HS-5 (cell line): ENCODE measurements at places on chromosomes 7 and 10.

DNA sequence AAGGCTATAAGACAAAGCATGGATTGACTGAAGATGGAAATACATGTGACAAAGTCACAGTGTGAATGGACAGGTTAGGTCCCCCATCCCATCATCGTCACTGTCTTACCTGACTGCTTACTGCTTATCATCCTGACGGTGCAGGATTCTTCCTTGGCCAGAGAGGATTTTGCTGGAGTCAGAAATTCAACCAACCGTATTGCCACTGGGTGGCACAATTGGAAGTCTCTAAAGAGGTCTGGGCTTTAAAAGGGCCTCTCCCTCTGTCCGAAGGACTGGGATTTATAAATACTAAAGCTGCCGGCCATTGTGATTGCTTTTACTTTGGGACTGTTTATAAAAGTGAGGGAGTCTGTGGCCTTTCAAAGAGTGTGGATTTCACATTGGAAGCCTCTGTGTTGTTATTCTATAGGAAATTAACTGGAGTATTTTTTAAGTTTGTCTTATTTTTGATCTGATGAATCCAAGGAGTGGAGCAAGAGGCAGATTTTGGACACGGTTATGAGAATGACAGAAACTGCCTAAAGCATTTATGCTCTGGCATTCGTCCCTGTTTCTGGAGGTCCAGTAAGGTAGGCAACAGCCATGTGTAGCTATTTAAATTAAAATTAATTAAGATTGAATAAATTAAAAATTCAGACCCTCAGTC, 113.3 kb upstream of the CREB5 start:
- peak; percentile 55 for DNase-seq

- no peak for DNase-seq
Observed at GRCh38 chr10:25820874-25821273, 113.2 kb upstream of the MYO3A start.

- no peak for DNase-seq
Observed at GRCh38 chr7:26989897-26990670, 105.7 kb downstream of the HOXA1 start.

- DNase-seq, result no peak
Observed at GRCh38 chr7:99393355-99394187, 14.8 kb downstream of the PDAP1 start.

GRCh38 chr10:74645692-74646091, 180.7 kb upstream of the KAT6B start:
- DNase-seq, result no peak

- DNase-seq, result no peak
Observed at GRCh38 chr10:36236931-36237330, 594.8 kb upstream of the FZD8 start.

DNA sequence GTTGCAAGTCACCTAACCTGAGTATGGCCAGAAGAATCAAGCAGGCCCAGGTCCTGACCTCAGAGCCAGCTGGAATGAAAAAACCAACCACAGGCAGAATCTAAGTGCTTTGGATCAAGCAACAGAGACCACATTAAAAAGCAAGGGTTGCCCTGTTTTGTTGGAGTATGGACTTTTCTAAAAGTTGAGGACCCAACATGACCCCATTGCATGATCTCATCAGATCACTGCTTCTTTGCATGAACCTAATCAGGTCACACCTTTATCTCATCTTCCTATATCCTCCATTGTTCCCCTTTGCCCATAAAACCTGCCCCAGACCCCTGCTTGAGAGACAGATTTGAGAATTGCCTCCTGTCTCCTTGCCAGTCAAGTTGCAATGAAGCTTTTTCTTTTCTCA, 11.6 kb upstream of the SNX10 start:
- no peak for DNase-seq

GRCh38 chr7:27641581-27642230, 21.0 kb downstream of the HIBADH start:
- no peak for DNase-seq

DNA sequence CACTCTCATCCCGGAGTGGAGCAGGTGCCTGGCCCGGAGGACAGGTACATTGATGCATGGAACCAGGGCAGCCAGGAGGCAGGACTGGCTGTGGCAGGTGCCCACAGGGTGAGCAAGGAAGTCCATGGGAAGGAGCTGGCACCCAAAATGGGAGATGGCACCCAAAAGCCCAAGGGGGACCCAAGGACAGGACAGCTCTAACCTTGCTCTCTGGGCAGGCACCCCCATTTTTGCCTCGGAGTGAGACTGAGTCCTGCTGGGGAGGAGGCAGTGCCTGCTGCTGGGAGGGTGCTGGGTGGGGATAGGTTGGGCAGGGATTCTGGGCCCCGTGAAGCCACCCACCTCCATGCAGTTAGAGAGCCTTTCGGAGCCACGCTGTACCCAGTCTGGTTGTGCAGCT, 234.5 kb downstream of the TCERG1L start:
- DNase-seq, result no peak

- no peak for DNase-seq
Observed at GRCh38 chr7:39758234-39758970, 135.0 kb downstream of the RALA start.

DNA sequence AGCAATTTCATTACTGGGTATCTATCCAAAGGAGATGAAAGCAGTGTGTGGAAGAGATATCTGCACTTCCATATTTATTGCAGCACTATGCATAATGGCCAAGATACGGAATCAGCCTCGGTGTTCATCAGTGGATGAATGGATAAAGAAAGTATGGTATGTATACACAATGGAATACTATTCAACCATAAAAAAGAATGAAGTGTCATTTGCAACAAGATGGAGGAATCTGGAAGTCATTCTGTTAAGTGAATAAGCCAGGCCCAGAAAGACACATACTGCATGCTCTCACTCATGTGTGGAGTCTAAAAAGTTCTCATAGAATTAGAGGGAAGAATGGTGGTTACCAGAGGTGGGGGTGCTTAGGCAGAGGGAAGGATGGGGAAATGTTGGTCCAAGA, 35.3 kb downstream of the CREM start:
- DNase-seq, result no peak

GRCh38 chr7:131532570-131533091, 23.8 kb downstream of the PODXL start:
- DNase-seq, result no peak

DNA sequence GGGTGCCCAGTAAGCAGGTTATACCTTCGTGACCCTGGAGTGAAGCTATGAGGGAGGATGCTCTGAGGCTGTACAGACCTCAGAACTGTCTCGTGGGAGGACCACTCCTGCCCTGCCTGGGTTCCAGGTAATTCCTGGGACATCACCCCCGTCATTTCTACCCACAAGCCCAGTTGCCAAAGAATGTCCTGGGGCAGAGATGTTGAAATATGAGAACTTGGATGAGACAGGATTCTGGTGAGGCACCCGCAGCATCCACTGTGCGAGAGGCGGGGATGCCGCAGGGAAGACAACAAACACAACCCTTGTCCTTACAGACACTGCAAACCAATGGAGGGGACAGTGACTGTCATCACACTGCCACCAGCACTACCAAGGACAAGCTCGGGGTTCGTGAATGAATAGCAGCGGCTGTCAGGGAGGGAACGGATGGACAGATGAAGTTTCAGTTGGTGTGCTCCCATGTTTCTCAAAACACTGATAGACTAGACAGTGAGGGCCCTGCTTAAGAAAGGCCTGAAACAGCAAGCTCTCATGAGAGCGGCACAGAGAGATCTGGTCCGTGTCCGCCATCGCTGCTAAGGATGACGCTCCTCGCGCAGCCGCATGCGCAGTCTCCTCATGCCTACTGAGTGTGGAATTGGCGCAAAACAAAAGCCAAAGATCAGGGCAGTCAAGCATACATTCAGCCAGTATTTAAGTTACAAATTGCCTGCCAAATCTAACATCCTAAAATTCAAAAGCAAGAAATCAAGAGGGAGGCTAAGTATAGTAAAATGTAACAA, 82.0 kb upstream of the RHEB start:
- no peak for DNase-seq

DNA sequence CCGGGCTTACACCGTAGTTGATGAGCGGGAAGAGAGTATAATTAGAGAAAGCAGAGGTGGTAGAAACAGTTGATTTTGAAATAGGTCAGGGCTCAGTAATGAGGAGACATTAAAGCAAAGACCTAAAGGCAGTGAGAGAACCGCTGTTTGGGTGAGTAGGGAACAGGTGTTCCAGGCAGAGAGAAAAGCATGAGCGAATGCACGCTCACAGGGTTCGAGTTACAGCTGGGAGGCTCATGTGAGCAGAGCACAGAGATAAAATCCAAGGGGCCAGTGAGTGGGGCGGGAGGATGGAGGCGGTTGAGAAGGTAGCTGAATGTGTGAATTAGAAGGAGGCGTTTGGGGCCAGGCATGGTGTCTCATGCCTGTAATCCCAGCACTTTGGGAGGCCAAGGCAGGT, 39.9 kb downstream of the APBB1IP start:
- no peak for DNase-seq

DNA sequence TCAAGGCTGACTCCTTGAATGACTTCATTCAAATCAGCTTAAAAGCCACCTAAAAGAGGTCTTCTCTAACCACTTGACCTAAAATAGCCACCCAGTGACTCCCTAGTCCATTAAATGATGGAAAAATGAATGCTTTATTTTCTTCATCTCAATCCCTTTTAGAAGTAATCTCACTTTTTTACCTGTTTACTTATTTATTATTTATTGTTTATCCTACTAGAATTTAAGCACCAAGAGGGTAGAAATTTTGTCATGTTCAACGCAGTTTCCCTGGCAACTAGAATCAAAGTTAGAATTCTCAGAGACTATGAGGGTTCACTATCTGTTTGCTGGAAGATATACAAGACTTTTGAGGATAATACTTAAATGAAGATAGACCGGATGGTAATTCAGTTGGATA, at the start of gene LIPJ:
TSS of gene LIPJ (plus strand) at position 301 of the 400 bp plus-strand sequence. CDS start 3,926 bp downstream, outside the sequence.
- DNase-seq, result no peak

DNA sequence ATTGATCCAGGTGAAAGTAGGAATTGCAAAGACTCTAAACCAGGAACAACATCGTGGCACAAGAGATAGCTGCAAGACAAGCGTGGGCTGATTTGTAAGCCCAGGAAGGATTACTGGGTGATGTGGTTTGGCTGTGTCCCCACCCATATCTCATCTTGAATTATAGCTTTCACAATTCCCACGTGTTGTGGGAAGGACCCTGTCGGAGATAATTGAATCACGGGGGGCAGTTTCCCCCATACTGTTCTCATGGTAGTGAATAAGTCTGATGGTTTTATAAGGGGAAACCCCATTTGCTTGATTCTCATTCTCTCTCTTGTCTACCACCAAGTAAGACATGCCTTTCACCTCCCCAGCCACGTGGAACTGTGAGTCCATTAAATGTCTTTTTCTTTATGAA, 59.5 kb downstream of the ST8SIA6 start:
- no peak for DNase-seq

GRCh38 chr7:29854257-29854938, 48.1 kb downstream of the WIPF3 start:
- no peak for DNase-seq

GRCh38 chr7:44565097-44565794, 8.5 kb downstream of the DDX56 start:
- peak; percentile 23 for DNase-seq

DNA sequence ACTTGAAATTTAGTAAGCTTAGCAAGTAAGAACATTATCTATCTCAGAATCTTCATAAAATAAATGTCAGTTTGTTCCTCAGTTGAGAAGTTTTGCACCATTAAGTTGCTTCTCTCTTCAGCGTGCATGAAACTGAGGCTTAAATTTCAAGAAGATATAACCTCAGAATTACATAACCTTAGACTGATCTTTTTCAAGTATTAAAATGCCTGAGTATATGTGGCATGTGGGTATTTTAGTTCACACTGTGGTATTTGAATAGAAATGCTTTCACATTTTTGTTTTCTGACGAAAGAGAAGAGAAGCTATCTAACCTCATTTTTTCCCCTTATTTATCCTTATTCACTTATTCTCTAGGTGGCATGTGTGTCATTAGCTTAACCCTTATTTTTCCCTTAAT, 104.1 kb downstream of the PHF14 start:
- DNase-seq, result no peak

DNA sequence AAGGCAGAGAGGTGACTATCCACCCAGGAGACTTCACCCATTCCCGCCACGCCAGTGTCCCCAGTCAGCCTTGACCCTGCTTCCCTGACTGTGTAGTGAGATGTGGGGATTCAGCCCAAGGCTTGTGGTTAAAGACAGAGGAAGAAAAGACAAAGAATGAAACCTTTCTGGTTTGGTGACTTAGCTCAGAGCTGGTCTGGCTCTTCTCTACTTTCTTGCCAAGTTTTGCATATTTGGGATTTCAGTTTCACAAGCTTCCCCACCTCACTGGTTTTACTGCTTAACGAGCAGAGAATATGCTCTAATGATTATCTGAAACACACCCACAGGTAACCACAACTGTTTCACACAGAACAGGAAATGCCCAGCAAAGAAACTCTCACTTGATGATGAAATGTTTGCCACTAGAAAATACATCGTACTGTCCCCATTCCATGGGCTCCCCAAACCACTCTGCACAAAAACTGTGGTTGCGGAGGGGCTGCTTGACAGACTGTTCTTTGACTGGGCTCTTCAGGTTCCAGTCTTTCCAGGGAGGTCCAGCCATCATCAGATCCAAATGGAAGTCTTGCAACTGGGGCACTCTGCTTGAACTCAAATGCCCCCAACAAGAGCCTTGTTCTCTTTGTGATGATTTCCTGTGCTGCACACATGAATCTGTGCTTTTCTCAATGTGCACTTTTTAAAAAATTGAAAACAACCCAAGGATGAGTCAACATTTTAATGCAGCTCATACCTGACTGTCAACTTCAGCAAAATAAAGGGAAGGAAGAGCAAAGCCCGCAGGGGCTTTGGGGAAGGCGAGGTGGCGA, 95.5 kb downstream of the CTBP2 start:
- peak; percentile 28 for DNase-seq

DNA sequence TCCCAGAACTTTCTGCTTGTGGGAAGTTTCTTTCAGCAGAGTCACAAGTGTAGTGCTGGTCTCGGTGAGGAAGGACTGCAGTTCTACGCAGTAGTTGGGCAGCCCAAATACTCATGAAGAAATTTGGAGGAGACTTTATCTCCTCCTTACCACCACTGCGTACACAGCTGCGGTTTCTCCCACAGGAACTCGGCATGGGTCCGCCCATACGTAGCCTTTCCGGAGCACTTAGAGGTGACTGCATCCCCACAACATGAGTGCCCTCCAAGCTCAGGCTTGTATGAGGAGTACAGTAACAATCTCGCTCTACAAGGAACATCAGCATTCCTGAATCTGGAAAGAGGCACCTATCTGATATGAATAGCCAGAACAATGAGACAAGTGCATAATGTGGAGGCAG, 549.2 kb upstream of the SEMA3D start:
- DNase-seq, result no peak

GRCh38 chr7:148581624-148582023, 8.9 kb upstream of the C7orf33 start:
- no peak for DNase-seq

- DNase-seq, result no peak
Observed at GRCh38 chr7:70926666-70927065, 205.3 kb upstream of the GALNT17 start.

GRCh38 chr7:132261327-132262159, 314.7 kb downstream of the PLXNA4 start:
- DNase-seq, result no peak

GRCh38 chr10:48463318-48464003, 141.4 kb downstream of the ARHGAP22 start:
- DNase-seq, result no peak

DNA sequence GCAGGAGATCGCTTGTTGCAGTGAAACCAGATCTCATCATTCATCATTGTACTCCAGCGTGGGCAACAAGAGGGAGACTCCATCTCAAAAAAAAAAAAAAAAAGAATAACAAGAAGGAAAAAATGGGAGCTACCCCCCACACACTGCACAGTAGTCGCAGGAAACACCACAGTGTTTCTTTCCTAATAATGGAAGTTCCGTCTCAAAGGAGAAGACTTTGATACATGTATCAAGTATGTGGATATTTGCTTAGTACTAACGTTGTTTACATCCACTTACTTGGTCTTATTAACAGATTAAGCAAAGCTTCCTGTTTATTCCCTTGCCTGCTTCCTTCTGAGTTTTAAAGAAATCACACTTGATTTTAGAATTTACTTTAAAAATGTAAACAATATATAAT, 22.2 kb downstream of the YAE1 start:
- DNase-seq, result no peak
